ENCODE measurements at places on chromosomes 7 and 10. TPM values are rescaled to one million over a fixed set of nuclear protein-coding genes. Genes with fewer than 3 reads are reported as not detected.

SPDYE3 gene
- polyA plus RNA-seq, result not detected

SLC16A9 gene
- polyA plus RNA-seq, result 2.8 TPM

DNA sequence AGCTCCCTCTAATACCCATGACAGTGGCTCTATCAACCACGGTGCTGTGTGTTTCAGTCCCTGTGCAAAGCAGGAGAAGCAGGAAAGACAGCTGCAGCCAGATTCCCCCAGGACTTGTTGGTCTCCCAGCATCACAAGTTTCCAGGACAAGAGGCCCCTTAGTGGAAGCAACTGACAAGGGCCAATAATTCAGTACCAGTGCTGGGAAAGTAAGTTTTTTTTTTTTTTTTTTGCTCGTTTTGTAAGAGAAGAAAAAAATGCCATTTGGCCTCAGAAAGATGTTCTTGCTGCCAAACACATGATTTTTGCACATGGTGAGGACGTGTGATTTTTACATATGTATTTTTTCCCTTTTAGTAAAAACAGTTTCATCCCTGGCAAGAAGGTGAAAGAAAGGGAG lies 284.2 kb upstream of the ZMIZ1 start:
- H3K4me3 ChIP-seq, result no peak overlapping the region
- H3K27me3 ChIP-seq, result peaks cover 6% of the 10 kb centered on the region
- H3K36me3 ChIP-seq, result no peaks in the 10 kb centered on the region
- H3K27ac ChIP-seq, result no peak overlapping the region

- no peak for DNase-seq
- peaks cover 17% of the 10 kb centered on the region for H3K4me1 ChIP-seq
- no peak overlapping the region for H3K27ac ChIP-seq
Observed at GRCh38 chr10:48247680-48248079, 26.8 kb downstream of the FRMPD2 start.

GRCh38 chr7:127946111-127946510 lies 85.1 kb downstream of the LRRC4 start:
- H3K27ac ChIP-seq, result no peak overlapping the region
- no peak overlapping the region for H3K4me3 ChIP-seq
- peaks cover 12% of the 10 kb centered on the region for H3K36me3 ChIP-seq
- no peaks in the 10 kb centered on the region for H3K27me3 ChIP-seq
- H3K4me1 ChIP-seq, result no peaks in the 10 kb centered on the region

C10orf105 gene
- polyA plus RNA-seq, result not detected

WDFY4 gene
- 0.04 TPM for polyA plus RNA-seq

- peaks cover 12% of the 10 kb centered on the region for H3K4me1 ChIP-seq
- no peak for DNase-seq
- H3K4me3 ChIP-seq, result peak overlapping the region; percentile 59
- H3K36me3 ChIP-seq, result no peaks in the 10 kb centered on the region
Observed at GRCh38 chr7:140639366-140640053, 1.1 kb downstream of the DENND2A start.

DNA sequence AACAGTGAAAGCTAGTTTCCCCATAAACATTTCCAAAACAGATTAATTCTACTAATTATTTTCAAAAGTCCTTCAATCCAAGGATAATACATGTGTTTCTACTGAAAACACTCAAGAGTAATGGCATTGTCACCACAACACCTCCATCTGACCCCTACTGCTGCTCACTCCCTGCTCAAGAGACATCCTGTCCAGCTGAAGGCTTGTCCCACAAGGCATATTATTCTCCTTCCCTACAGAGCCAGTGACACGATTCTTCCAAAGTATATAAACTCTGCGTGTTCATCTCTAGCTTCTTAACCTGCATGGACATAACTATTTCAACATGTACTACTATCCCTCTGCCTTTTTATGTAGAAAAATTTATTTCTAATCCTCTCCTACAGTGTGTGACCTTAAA lies 182.1 kb downstream of the CPEB3 start:
- H3K4me3 ChIP-seq, result no peak overlapping the region
- H3K36me3 ChIP-seq, result no peaks in the 10 kb centered on the region
- no peak for DNase-seq
- H3K4me1 ChIP-seq, result no peaks in the 10 kb centered on the region
- H3K27ac ChIP-seq, result no peak overlapping the region

DNA sequence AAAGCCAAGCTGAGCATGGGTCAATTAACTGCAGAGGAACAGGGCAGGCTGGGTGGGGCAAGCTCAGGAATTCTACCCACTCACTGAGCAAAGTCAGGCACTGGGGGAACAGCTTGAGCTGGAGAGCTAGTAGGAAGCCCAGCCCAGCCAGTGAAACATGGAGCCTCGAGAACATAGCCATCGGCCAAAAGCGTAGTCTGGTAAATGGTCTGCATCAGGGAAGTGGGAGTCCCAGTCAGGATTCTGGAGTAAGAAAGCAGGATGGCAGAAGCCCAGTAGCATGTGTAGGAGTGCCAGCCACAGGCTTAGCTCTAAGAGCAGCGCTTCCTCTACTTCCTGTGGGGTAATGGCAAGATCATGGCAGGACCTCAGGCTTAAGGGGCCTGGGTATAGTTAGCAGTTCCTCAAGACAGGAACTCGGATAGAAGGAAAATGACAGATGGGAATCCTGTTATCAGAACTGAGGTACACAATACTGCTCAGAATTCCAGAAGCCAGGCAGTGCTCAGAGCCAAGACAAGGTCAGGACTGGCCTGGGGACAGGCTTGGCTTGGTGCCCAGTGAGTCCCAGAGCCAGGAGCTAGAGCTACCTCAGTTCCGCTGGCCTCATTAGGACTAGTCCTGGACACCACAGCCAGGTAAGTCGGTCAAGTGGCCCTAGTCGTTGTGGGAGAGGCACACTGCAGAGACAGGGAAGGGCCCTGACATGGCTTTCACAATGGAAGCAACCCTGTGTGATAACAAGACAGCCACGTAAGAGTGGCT lies 65.4 kb upstream of the MXI1 start:
- no peaks in the 10 kb centered on the region for H3K36me3 ChIP-seq
- DNase-seq, result no peak
- peaks cover 8% of the 10 kb centered on the region for H3K4me1 ChIP-seq
- no peaks in the 10 kb centered on the region for H3K27me3 ChIP-seq
- H3K27ac ChIP-seq, result no peak overlapping the region
- no peak overlapping the region for H3K4me3 ChIP-seq

DNA sequence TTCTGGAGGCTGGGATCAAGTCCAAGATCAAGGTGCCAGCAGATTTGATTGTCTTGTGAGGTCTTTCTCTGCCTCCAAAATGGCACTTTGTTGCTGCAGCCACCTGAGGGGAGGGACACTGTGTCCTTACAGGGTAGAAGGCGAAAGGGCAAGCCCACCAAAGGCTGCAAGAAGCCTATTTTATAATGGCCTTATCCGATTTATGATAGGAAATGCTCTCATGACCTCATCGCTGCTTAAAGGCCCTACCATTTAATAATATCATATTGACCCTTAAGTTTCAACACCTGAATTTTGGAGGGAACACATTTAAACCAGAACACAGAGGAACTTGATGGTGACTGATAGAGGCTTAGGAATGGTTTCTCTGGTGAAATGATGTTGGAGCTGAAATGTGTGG lies 296.5 kb downstream of the TWIST1 start:
- DNase-seq, result no peak
- no peaks in the 10 kb centered on the region for H3K27me3 ChIP-seq
- no peak overlapping the region for H3K4me3 ChIP-seq
- no peaks in the 10 kb centered on the region for H3K4me1 ChIP-seq
- no peaks in the 10 kb centered on the region for H3K36me3 ChIP-seq

GRCh38 chr10:102341038-102341688 lies 54.3 kb upstream of the NFKB2 start:
- H3K27me3 ChIP-seq, result no peaks in the 10 kb centered on the region
- no peak overlapping the region for H3K4me3 ChIP-seq

CDK14 gene
- polyA plus RNA-seq, result 4.0 TPM

PIK3AP1 gene
- polyA plus RNA-seq, result 0.09 TPM

DNA sequence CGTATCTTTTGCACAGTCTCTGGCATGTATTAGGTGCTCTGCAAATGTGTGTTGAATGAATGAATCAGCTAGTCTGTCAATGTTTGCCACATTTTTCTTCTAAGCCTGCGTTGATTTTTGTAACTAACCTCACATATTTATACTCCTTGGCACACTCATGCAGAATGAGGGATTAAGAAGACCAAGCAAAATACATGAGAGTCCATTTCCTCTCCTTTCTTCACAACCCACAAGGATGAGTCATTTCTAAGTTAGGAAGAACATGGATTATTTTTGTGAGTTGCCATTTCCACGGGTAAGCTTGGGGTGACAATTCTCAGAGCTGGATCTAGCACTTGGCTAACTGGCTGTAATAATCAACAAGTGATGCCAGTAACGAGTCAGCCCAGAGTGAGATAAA lies 158.8 kb downstream of the TWIST1 start:
- DNase-seq, result no peak
- no peaks in the 10 kb centered on the region for H3K36me3 ChIP-seq
- H3K4me3 ChIP-seq, result no peak overlapping the region
- no peak overlapping the region for H3K27ac ChIP-seq

- no peaks in the 10 kb centered on the region for H3K4me1 ChIP-seq
- no peaks in the 10 kb centered on the region for H3K36me3 ChIP-seq
- H3K27me3 ChIP-seq, result no peaks in the 10 kb centered on the region
- DNase-seq, result no peak
- H3K27ac ChIP-seq, result no peak overlapping the region
Observed at GRCh38 chr10:77428691-77429395, 208.8 kb downstream of the KCNMA1 start.

RELN gene
- polyA plus RNA-seq, result 0.01 TPM

RAMP3 gene
- not detected for polyA plus RNA-seq

IDI1 gene
- polyA plus RNA-seq, result 140 TPM

GRCh38 chr10:110610308-110610774 lies 33.8 kb upstream of the RBM20 start:
- H3K27ac ChIP-seq, result no peak overlapping the region
- no peaks in the 10 kb centered on the region for H3K36me3 ChIP-seq
- peaks cover 3% of the 10 kb centered on the region for H3K27me3 ChIP-seq
- no peak overlapping the region for H3K4me3 ChIP-seq

MAT1A gene
- 1.5 TPM for polyA plus RNA-seq

C10orf143 gene
- 1.4 TPM for polyA plus RNA-seq

DNA sequence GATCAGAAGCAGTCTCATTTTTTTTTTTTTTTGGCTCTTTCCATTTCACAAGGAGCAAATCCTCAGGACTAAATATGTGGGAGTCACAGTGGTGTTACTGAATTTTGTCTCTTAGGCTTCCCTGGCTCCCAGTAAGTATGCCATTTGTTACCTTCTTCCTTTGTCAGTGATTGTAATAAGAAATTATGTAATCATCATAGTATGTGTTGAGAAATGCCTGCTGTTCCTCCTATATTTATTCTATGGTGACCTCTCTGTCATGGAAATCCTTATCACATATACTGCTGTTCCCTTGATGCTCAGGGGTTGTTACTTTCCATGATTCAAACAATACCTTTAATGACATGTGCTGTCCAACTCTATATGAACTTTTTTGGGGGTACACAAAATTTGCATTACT lies 4.8 kb upstream of the OR9A4 start:
- H3K4me3 ChIP-seq, result no peak overlapping the region
- no peaks in the 10 kb centered on the region for H3K36me3 ChIP-seq
- no peak for DNase-seq
- peaks cover 3% of the 10 kb centered on the region for H3K4me1 ChIP-seq

DNA sequence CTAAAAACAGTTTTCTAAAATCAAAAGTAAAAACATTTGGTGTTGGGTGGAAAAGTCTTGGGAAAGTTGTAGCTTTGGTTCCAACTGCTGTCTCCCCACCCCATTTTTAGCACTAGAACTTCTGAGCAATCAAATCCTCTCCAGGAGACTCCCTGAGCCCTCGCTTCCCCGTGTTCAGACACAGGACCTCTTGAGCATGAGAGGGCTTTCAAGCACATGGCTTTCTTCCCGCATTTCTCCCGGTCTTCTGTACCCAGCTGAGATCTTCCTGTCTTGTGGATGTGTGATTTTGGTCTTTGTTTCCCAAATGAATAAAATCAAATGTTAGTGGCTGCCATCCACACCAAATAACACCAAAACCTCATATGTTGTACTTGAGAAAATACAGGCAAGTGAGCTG lies 5.0 kb downstream of the CXCL12 start:
- H3K27ac ChIP-seq, result no peak overlapping the region
- H3K4me1 ChIP-seq, result no peaks in the 10 kb centered on the region
- no peak for DNase-seq
- H3K4me3 ChIP-seq, result no peak overlapping the region
- peaks cover 22% of the 10 kb centered on the region for H3K27me3 ChIP-seq
- H3K36me3 ChIP-seq, result no peaks in the 10 kb centered on the region

DNA sequence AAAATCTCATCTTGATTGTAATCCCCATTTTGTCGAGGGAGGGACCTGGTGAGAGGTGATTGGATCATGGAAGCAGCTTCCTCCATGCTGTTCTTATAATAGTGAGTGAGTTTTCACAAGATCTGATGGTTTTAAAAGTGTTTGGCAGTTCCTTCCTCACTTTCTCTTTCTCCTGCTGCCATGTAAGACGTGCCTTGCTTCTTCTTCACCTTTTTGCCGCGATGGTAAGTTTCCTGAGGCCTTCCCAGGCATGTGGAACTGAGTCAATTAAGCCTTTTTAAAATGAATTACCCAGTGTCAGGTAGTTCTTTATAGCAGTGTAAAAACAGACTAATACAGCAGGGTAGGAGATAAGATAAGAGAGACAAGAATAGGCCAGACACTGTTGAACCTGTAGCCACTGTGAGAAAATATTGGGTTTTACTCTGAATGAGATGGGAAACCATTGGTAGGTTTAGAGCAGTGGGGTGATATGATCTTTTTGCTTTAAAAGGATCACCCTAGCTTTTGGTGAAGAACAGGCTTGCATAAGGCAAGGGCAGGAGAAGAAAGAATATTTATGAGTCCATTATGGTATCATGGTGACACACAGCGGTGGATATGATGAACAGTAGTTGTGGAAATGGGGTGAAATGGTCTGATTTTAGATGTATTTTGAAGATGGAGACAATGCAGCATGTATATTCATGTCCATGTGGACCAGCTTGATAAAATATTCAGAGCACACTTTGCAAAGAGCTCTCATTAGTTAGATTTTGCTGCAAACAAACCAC lies 11.5 kb downstream of the OR6B1 start:
- no peak for DNase-seq
- no peak overlapping the region for H3K27ac ChIP-seq
- H3K27me3 ChIP-seq, result no peaks in the 10 kb centered on the region
- no peaks in the 10 kb centered on the region for H3K4me1 ChIP-seq

DNA sequence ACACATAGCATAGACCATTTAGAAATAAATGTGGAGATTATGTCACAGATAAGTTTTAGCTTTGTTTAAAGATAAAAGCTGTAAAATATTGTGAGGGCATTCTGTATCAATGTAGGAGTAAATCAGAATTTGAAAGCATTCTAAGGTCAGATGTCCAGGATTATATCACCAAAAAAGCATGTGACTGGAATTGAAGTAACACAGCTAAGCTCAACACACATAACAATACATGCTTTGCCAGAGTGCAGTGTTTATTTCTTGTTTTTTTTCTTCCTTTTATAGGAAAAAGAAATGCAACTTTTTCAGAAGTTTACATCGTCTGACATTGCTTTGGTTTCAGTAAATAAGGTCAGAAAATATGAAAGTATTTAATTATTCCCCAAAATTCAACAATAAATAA lies 183.4 kb downstream of the HTR7 start:
- H3K4me3 ChIP-seq, result no peak overlapping the region
- no peaks in the 10 kb centered on the region for H3K36me3 ChIP-seq
- no peaks in the 10 kb centered on the region for H3K27me3 ChIP-seq

All from keratinocyte (primary cell).